Mesothelial cell of epicardium (in vitro differentiated cells): ENCODE measurements at places on chromosomes 12 and 14.

DNA sequence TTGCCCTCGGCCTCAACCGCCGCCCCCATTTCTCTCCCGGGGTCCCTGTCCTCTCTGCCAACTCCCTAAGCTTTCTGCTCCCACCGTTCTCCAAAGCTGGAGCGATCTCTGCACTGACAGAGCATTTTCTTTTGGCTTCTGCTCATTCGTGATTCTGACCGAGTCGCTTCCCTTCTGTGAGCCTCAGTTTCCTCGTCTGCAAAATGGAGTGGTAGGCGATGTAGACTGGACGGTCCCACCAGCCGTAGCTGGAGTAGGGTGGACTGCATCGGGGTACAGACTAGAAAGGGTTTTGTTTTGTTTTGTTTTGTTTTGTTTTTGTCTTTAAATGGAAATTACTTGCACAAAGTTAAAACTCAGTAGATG, 2.4 kb downstream of the VSX2 start:
- DNase-seq: no peak

GRCh38 chr12:27975222-27976136, 2.9 kb upstream of the PTHLH start:
- DNase-seq: peak; percentile 38

- no peak for DNase-seq
These were observed 520.2 kb downstream of the FLRT2 start for GRCh38 chr14:86050072-86050683.

GRCh38 chr14:104246401-104247335, 108.3 kb downstream of the KIF26A start:
- no peak for DNase-seq

DNA sequence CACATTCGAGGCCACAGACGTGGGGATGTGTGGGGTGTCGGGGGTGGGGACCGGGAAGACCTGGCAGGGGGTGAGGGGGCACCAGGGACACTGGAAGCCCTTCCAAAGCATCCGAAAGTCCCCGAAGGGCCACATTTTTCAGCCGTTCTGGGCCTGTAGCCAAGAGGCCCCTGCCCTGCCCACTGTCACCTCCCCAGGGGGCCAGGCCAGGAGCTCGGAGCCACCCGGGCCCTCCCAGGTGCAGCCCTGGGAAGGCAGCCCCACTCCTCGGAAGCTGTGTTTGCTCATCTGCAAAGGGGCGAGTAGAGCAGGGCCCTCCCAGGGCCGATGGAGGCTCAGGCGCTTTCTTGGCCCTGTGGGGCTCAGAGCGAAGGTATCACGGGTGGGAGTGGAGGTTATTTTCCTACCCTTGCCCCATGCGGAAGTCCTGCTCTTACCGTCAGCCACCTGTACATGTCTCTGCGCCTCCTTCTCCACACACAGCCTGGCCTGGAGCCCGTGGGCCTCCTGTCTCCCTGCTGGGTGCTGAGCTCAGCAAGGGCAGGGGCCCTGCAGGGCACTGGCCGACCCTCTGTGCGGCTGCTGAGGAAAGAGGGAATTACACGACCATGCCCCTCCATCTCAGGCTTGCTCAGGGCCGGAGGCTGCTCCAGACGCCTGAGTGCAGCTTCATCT, 27.2 kb downstream of the NOC4L start:
- DNase-seq: no peak

GRCh38 chr14:20631880-20632389, 9.6 kb downstream of the OR6S1 start:
- DNase-seq: peak; percentile 59

GRCh38 chr12:31325524-31325875, 450 bp downstream of the SINHCAF start:
- DNase-seq: no peak

DNA sequence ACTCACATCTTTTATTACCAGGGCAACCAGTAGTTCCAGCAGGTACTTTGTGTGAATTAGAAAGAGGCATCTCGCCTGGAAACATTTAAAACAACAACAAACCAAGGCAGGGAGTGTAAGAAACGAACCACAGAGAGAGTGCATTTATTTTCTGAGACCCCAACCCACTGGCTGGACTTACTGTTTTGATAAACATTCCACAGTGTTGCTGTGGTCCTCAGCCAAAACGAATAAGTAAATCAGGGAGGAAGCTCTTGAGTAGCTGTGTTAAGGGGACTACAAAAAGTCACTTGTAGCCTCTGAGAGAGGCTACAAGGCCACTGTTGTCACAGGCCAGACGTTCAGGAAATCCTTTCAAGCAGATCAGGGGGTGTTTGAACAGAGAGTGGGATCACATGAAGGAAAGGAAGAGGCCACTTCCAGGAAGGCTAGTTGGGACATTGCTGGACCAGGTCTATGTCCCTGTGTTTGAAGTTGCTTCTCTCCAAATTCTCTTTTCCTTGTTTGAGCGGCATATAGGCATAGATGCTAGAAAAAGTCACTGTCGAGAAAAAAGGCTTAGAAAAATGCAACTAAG, 33.8 kb downstream of the DMAC2L start:
- DNase-seq: no peak

- no peak for DNase-seq
These were observed 294.5 kb downstream of the KSR2 start for GRCh38 chr12:117674313-117674712.

DNA sequence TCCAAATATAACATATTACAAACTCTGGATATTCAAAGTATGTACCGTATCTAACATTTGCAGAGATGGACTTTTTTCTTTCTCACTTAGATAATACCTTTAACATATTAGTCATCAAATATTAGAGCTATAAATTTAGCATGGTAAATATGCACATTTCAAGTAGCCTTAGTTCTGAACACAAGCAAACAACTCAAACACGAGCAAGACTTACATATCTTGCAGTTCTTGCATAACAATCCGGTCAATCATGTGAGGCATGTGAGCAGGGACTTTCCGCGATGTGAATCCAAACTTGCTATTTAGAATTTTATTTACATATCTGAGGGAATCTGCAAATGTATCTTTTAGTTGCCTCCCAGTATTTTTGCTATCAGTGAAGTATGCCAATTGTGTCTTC, 22.1 kb upstream of the SYCP3 start:
- DNase-seq: no peak

DNA sequence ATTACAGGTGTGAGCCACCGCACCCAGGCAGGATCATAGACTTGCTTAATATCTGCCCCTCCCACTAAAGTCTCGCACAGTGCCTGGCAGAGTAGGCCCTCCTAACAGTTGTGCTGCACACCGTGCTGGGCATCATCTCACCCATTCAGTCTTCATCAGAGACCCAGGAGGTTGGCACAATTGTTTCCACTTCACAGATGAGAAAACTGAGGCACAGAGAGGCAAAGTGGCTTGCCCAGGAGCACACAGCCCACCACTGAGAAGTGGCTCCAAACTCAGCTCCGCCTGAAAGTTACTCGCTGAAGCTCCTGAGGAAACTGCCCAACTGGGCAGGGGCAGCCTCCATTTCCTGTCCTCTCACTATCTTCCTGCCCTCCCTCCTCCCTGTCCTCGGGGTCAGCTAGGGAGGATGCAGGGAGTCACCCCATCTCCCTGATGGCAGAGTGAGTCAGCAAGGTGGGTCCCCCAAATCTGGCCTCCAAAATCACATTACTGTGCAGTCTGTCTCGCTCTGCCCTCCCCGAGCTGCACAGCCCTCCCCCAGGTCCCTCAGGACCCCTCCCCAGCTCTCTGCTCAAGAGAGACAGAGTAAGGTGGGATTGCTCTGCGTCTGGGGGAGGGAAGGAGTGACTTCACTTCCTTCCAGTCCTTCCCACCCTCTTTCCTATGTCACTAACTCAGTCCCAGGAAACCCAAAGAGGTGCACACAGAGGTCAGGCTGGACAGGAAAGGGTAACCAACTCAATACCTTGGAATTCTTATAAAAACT, 5.7 kb downstream of the SLC8B1 start:
- no peak for DNase-seq

- DNase-seq: no peak
These were observed 35.1 kb downstream of the EIF2S3B start for GRCh38 chr12:10540776-10541205.

DNA sequence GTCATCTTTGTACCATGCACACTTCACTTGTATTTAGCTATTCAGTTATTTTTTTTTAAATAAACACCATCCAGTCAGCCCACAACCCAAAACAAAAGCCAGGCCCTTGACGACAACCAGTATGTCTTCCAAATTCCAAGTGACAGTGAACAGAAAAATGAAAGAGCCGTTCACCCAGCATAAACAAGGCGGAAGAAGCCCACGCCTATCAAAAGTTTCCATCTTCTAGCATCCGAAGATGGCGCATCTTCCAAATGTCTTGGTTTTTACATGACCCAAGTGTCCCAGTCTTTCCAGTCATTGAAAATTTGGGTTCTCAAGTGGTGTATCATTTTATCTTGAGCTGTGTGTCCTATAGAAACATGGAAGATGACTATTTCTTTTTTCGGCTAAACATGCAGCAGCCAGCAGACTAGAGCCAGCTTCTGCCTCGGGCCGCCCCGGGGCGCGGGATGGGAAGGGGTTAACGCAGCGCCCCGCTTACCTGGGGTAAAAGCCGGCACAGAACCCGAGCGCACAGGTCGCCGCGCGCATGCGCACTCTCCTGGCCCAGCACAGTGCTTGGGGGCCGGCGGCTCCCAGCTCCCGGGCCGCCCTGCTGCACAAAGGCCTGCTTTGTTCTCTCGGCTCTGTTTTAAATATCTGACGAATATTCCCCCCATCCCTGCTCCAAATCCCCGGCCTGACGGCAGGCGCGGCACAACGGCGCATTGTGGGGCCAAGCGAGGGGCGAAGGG, 164.8 kb downstream of the ZFP36L1 start:
- peak; percentile 68 for DNase-seq

- no peak for DNase-seq
These were observed 61.4 kb upstream of the VPS33A start for GRCh38 chr12:122327494-122328385.

- no peak for DNase-seq
These were observed 27.0 kb upstream of the FOXN3 start for GRCh38 chr14:89444044-89444443.

DNA sequence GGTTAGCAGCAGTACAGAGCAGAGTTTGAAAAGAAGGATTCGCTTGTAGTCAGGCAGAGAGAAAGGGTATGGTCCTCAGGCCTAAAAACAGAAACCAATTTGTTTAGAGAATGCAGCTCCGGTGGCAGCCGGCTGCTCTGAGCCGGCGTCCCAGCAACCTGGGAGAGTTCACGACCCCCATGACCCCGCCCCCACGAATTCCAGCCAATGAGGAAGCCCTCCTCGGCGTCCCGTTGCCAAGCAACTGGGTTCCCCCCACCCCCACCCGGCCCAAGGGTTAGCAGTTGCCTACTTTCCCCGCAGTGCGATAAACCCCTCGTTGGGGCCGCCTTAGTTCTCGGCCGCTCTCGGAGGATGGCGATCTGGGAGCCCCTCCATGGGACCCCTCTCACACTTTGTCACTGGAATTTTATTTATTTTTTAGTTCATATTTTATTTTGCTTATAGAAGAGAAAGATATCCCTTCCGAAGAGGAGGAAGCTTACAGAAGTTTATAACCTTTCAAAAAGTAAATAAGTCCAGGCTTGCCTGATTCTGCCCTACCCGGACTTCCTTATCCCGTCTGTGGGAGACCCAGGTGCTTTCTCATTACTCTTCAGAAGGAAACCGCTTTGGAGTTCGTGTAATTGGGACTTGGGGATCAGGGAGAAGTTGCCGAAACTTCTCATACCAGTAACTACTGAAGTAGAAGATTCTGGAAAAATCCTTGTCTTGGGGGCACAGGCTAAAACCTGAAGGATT, at the start of gene CCDC60:
TSS of gene CCDC60 (plus strand) at position 300 of the 741 bp plus-strand sequence. CDS start 448 bp downstream, outside the sequence.
- DNase-seq: no peak

- DNase-seq: no peak
These were observed 672.4 kb upstream of the FLRT2 start for GRCh38 chr14:84857571-84857970.
